GDM1 (cell line): ENCODE measurements at places on chromosomes 12 and 14.

DNA sequence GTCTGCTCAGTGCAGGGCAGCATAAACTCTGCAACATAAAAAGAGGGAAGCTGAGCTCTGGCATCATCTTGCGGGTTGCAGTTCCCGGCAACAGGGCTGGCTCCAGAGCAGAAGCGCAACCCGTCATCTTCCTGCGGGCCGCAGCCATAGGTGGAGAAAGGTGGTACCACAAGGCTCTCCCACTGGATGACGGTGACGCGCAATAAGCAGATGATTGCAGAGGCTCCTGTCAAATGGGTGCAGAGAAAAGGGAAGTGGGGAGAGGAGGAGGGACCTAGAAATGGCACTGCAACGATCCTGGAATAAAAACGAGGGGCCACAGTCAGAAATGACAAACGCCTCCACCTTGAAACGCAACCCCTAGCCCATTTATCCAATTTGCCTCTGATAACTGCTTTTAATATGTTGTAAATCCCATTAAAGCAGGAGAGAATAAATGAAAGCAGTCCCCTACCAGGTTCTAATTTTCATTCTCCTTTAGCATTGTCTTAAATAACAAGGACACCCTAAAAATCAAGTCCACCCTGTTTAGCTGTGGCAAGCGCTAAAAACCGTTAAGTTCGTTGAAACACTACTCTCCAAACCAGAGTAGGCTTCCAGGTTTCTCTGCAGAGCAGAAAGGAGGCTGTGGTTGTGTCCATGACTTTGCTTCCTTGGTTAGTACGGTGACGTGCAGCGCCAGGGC, 30.9 kb upstream of the TUBA1C start:
- peak; percentile 90 for DNase-seq

- DNase-seq: no peak
Measured at GRCh38 chr14:103576371-103577024, 13.7 kb downstream of the COA8 start.

GRCh38 chr12:124481772-124482566, 85.4 kb downstream of the NCOR2 start:
- no peak for DNase-seq

- no peak for DNase-seq
Measured at GRCh38 chr12:56081393-56082347, 1.7 kb downstream of the ERBB3 start.

GRCh38 chr14:92515546-92516343, 2.2 kb downstream of the RIN3 start:
- DNase-seq: no peak

GRCh38 chr14:92678766-92679165, 69.7 kb downstream of the LGMN start:
- no peak for DNase-seq

GRCh38 chr14:76918782-76919394, 92.7 kb downstream of the LRRC74A start:
- DNase-seq: no peak

GRCh38 chr12:132218915-132219314, 74.7 kb downstream of the NOC4L start:
- no peak for DNase-seq

GRCh38 chr12:105485921-105486320, 155.4 kb downstream of the C12orf75 start:
- DNase-seq: no peak

DNA sequence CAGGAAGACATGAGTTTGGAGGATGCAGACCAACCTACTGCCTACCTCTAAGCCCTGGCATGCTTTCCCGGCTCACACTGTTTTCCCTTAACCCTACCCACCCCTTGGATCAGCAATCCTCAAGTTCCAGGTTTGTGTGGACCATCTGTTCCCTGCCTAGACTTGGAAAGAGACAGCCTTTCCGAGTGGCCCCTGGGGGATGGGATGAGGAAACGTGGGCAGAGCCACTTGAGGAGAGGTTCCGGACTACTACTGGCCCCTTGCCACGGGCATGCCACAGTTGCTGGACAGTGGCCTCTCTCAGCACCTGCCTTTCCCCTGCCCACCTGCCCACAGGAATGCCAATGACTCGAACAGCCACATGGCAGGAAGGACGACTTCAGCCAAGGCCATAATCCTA, 135.9 kb downstream of the SLC15A4 start:
- DNase-seq: no peak

DNA sequence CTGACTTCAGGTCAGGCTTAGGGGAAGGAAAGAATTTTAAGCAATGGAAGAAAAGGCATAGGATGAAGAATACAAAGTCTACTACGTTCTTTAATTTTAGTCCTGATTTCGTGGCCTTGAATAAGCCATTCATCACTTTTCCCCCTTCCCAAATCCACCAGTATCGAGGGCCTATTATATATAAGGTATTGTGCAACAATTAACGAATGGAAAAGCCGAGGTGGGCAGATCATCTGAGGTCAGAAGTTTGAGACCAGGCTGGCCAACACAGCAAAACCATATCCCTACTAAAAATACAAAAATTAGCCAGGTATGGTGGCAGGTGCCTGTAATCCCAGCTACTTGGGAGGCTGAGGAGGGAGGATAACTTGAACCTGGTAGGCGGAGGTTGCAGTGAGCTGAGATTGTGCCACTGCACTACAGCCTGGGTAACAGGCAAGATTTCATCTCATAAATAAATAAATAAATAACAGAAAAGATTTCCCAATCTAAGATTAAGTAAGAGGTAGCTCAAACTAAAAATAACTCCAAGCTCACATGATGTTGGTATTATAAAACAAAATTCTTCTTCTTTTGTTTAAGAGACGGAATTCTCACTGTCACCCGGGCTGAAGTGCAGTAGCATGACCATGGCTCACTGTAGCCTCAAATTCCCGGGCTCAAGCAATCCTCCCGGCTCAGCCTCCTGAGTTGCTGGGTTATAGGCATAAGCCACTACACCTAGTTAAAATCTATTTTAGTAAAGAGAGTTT, 58.3 kb upstream of the NR2C1 start:
- DNase-seq: no peak

DNA sequence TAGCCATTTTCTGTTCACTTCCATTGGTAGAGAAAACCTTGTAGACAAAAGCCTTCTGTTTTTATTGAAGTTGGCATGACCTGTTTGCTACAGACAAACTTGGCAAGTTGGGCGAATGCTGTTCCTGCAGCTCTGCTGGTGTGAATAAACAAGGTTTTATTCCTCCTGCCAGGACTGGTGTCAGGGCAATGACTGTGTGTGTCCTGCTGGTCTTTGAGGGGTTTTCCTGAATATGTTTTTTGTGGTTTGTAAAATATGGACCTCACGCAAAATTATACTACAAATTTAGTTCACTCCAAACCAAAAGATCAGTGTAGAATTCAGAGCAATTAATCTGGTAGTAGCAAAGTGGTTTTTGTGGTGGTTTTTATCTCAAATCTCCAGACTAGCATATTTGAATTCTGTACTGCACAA, 140.8 kb downstream of the ERC1 start:
- no peak for DNase-seq

DNA sequence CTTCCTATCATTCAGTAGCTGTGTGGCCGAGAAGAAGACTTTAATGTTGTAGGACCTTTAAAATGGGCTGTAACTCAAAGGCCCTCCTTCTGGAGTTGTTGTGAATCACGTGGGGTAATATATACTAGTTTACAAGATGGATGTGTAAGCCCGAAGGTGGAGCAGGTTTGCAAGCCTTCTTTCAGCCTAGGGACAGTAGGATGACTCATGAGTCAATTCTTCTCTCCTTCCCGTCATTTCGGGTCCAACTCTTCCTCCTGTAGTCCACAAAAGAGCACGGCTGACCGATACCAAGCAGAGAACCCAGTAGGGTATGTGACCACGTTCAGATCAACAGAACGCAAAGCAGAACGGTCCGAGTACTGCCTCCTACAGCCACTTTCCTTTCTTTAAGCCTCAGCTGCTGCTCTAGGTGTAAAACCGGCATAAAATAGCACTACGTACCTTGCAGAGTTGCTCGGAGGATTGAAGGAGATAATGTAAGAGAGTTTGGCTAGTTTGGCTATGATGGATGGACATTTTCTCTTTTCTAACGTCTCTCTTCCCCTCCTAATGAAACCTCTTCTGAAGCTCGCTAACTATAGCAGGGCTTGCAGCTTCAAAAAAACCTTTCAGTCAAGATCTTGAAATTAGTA, 1.3 kb upstream of the RASSF3 start:
- DNase-seq: peak; percentile 28

GRCh38 chr12:113835896-113836295, 130.2 kb downstream of the RBM19 start:
- DNase-seq: no peak

DNA sequence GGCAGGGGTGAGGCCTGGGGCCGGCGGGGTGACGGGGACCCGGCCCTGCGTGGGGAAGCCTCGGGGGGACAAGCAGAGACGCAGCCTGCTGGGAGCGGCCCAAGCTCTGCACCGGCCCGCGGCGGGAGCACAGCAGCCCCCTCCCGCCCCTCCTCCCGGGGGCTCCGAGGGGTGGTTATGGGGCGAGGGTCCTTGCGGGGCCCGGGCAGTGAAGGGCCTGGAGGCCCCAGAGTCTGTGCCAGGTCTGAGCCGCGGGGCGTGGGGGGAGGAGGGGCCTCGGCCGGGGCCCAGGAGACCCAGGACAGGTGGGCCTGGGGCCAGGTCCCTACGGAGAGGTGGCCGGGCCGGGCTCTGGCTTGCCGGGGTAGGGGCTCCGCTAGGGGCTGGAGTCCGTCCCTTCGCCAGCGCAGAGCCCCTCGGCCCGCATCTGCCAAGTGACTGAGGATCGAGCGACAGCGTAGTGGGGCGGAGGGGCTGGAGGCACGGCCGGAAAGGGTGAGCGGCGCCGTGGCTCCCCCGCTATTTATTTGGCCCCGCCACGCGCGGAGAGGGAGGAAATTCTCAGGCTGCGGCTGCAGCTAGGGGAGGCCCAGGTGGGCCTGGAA, 495 bp downstream of the TMEM121 start:
- no peak for DNase-seq

GRCh38 chr14:23492618-23493272, 23.2 kb downstream of the NGDN start:
- DNase-seq: no peak

- DNase-seq: no peak
Measured at GRCh38 chr14:71532790-71533189, 399.4 kb upstream of the RGS6 start.

DNA sequence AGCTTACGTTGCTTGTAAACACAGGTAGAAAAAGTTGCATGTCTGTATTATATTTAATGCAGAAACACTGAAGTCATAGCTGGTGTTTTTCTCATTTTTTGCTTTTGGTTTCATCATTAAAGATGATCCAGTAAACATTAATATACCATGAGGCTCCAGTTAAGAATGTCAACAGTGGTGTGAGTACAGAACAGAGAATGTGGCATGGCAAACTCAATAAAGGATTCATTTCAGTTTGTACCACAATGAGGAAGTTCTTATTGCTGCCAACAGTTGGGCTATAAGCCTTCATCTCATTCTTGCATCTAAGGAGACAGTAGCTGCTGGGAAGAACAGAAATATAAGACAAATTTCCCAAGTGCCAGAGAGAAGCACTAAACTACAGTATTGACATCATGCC, 72.1 kb upstream of the ST8SIA1 start:
- DNase-seq: no peak

DNA sequence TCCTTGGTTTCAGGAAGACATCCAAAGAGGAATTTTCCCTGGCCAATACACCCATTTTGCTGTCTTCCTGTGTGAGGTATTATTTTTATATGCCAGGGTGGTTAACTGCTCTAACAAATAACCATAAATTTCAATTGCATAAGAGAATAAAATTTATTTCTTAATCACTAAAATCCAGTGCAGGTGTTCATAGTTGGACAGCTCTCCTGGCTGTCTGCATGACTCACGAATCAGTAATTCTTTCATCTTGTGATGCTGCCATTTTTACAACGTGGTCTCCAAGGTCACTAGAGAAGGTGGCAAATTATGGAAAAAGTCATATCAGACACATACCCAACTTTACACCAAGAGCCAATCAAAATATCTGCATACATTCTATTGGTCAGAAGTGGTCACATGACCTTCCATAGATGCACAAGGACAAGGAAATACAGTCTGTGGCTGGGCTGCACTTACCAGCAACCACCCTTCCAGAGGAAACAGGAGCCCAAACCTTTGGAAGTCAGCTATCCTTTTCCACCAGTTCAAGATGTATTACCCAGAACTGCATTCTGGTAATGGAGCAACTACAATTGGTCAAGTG, 193.5 kb upstream of the PLEKHG7 start:
- DNase-seq: no peak

- no peak for DNase-seq
Measured at GRCh38 chr12:12648284-12648683, 36.6 kb downstream of the CREBL2 start.

DNA sequence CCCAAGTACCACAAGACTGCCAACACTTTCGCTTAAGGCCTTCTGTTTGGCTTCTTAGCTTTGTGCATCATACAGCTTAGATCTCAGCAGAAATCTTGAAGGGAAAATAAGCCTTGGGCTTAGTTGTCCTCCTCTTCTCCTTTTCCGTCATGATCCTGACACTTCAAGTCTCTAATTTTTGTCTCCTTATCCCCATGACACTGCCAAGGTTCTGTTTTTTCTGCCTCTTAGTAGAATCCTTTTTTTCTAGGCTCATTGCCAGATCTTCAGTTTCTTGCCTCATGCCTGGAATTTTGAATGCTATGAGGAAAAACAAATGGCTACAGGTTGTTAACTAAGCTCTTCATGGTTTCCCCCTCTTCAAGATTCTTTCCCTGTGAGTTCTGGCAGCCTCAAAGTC, 450.4 kb downstream of the LRFN5 start:
- no peak for DNase-seq

DNA sequence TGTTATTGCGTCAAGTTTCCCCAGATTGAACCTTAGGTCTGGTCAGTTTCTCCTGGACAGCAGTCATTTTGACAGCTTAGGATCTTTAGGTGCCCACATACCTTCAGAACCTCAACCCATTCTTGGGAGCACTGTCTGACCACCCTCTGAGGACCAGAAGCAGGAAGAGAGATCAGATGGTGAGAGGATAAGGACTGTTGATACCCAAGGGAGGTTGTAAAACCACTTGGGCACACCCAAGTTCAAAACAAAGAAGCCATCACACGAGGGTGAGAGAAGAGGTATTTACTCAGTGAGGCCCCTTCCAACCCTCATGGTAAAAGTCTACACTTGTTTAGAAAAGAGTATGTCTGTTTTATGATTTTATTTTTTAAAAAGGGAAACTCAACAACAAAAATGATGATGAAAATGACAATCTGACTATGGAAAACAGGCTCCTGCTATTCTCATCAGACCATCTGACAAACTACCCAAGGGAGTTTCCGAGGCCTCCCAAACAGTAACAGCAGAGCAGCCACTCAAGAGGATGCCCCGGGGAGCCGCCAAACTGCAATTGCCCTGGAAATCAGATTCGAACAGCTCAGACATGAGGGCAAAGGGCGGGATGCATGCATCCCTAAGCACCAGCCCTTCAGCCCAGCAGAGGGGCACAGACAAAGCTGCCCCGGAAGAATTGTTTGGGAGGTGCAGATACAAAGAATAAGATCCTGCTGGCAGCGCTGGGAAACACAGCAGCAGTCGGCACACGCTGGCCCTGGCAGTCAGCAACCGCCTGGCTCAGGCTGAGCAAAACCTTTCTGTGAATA, 162.6 kb upstream of the PLEKHG7 start:
- no peak for DNase-seq
